ENCODE measurements at places on chromosomes 12 and 14. TPM values are rescaled to one million over a fixed set of nuclear protein-coding genes. Genes with fewer than 3 reads are reported as not detected.

DNA sequence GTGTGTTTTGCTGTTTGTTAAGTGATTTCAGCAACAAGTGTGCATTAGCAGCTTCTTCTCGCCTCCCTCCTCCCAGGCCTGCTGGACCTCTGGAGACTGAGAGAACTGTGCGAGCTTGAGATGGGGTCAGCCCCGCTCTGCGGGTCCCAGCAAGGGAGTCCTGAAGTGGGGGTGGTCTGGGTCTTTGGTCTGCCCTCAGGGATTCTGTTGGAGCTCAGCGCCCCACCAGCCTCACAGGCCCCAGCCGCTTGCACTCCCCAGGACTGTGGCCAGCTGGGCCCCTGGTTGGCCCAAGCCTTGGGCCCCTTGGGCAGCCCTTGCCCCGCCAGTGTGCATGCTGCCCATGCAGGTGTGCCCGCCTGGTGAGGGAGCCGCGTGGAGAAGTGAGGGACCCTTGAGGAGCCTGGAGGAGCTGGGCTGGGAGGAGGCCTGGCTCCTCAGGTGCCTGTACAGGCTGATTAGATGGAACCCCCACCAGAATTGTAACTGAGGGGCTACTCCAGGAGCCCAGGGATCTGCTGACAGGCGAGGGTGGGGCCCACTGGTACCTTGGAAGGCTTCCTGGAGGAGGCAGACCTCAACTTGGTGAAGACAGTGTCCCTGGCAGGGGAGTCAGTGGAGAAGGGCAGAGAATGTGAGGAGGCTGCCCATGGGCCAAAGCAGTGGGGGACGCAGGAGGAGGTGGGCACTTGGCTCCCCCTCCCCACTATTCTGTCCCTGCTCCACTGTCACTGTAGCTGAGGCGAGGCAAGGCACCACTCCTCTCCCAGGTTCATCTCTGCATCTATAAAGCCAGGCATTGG is 56.7 kb downstream of the BEGAIN start:
- no peak for DNase-seq

GRCh38 chr14:73785336-73785833 is 66.2 kb upstream of the PTGR2 start:
- no peak for DNase-seq

- DNase-seq, result no peak
Measured at GRCh38 chr12:78018939-78019338, 188.2 kb downstream of the NAV3 start.

Gene ABHD12B
- total RNA-seq, result not detected

DNA sequence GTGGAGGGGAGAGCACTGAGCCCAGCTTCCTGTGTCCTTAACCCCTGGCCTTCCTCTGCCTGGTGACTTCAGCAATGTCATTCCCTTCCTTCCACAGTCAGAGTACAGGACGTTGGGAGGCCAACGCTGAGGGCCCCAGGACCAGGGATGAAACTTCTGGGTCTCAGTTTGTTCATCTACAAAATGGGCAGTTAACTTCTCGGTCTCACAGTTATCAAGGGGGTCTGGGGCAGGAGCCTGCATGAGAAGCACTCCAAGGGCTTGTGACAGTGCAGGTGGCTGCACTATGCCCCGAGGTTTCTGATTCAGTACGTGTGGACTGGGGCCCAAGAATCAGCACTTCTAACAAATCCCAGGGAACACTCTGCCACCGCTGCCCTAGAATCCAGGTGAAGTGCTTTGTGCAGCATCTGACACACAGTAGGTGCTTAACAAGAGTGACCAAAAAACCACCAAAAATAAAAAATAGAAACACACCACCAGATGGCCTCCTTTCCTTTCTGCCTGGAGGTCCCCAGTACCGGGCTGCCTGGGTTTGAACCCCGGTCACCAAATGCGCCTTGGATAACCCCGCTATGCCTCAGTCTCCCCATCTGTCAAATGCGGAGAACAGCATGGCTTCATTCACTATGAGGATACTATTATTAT is 80.4 kb downstream of the RFLNA start:
- no peak for DNase-seq

- DNase-seq, result no peak
Measured at GRCh38 chr12:19138551-19138950, 9.0 kb downstream of the PLEKHA5 start.

DNA sequence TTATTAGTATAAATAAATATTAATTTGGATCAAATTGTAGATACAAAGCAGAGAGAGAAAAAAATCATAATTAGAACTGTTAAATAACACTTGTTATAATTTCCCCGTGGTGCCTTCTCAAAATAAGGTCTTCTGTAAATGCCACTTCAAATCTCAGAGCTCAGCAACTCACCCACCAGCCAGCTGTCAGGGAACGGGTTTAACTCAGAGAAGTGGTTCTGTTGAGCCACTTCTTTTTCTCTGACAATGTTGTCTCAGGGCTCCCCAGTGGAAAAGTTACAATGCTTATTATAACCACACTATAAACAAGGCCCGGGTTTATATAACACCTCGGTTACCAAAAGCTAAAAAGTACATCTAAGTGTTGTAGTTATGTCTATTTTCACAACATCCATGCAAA is 452.6 kb downstream of the GLT1D1 start:
- no peak for DNase-seq

Gene SLCO1B1
- 0.18 TPM for total RNA-seq

GRCh38 chr14:27387463-27387862 is 789.6 kb upstream of the NOVA1 start:
- DNase-seq, result no peak

- no peak for DNase-seq
Measured at GRCh38 chr14:89240414-89240813, 176.6 kb downstream of the FOXN3 start.

Gene ETFBKMT
- total RNA-seq, result 2.1 TPM

DNA sequence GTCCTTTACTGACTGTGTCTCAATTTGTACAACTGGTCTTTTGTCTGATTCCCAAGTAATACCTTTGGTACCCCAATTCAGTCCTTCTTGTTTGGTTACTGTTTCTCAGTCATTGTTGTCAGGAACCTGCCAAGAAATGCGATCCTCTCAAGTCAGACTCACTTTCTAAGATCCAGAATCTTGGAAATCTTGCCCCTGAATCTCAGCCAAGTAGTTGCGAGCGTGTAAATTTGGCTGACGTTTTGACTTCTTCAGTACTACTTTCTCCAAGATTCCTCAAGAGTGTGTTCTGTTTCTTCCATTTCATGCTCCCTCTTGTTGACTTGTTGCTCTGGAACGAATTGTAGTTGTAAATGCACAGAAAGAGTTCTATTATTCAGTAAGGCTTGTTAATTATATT is 114.0 kb downstream of the MSRB3 start:
- DNase-seq, result no peak

Gene CCDC177
- total RNA-seq, result 0.82 TPM

Gene B4GALNT3
- 78.1 TPM for total RNA-seq

DNA sequence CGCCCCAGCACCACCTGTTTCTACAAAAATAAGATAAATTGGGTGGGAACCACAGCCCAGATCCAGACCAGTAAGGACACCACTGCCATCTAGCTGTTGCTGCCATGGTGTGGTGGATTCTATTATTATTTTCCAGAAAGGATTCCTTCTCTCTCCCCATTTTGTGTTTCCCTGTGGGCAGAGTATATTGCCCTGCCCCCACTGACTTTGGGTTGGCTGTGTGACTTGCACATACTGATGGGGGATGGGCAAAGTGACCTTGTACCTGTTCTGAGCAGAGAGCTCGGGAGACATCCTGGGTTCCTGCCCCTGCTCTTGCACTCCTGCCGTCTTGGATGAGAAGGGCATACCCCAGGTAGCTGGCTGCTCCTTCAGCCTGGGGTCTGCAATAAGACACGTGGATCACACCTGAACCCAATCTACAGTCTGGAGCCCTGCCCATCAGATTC is 24.3 kb downstream of the MOAP1 start:
- no peak for DNase-seq

Gene PMCH
- not detected for total RNA-seq

Gene CERS5
- 62.6 TPM for total RNA-seq

DNA sequence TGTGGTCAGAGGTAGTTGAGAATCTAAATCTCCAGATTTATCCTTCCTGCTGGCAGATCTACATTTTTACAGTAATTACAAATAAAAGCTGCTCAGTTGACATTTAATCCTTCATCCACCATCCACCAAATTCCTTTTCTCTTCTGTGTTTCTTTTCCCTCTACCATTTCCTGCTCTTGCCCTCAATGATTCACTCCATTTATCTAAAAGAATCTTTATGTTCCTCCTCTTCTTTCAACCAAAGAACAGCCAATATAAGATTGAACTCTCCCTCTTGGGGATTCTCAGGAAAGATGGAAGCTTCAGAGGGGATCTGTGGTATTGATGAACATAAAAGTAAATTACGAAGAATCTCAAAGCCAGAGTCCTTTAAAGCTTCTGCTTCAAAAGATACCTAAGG is 4.4 kb downstream of the MAP4K5 start:
- DNase-seq, result no peak

GRCh38 chr12:52446367-52447045 is 5.4 kb downstream of the KRT6B start:
- no peak for DNase-seq
